ENCODE measurements at places on chromosomes 16 and 17. TPM values are rescaled to one million over a fixed set of nuclear protein-coding genes. Genes with fewer than 3 reads are reported as not detected.

CSH1 gene
- total RNA-seq = not detected

WFIKKN1 gene
- total RNA-seq = 1.5 TPM

- H3K27me3 ChIP-seq = no peaks in the 10 kb centered on the region
- peaks cover 41% of the 10 kb centered on the region for H3K4me1 ChIP-seq
- H3K27ac ChIP-seq = peak overlapping the region; percentile 77
- H3K36me3 ChIP-seq = peaks cover 4% of the 10 kb centered on the region
- no peak for DNase-seq
These were observed 6.6 kb downstream of the DHODH start for GRCh38 chr16:72015124-72015523.

DNA sequence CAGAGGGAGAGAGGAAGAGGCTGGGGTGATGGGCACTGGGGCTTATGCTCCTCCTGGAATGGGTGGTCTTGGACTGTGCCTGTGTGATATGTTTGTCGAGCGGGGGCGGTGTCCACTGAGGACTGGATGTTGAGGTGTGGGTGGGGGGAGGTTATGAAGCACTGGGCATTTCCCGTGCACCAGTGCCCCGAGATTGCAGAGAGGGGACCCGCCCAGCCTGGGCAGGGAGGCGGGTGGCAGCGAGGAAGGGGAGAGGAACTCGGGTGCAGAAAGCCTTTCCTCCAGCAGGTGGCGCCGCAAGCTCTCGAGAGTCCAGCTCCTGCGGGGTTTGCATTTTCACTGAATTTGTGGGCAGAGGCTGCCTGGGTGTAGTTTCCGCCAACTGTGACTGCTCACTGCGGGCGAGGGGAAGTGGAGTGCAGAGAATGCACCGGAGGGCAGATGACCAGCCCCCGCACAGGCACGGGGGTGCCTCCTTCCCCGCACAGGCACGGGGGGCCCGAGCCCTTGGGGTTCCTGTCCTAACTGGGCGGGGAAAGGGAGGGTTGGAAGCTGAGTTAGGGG, 190.6 kb downstream of the SEC14L1 start:
- H3K4me1 ChIP-seq = peaks cover 8% of the 10 kb centered on the region
- peak; percentile 95 for DNase-seq
- H3K27ac ChIP-seq = peak overlapping the region; percentile 51
- no peaks in the 10 kb centered on the region for H3K27me3 ChIP-seq
- H3K36me3 ChIP-seq = no peaks in the 10 kb centered on the region

DNA sequence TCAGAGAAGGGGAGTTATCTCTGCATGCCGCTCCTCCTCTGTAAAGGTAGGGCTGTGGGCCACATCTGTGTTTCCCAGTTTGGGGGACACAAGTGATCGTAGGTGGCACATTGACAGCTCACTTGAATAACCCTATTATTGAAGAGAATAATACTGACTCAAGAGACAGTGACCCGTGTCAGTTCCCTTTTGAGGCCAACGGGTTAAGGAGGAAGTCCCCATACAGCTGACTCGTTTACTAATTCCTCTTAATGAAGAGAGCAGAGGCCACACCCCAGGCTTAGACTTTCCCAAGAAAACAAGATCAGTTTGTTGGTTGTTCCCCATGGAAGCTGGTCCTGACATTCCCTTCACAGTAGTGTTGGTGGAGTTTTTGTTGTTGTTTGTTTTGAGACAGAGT, 33.0 kb downstream of the IL4R start:
- peaks cover 99% of the 10 kb centered on the region for H3K36me3 ChIP-seq
- no peak overlapping the region for H3K4me3 ChIP-seq
- DNase-seq = no peak
- H3K4me1 ChIP-seq = peaks cover 3% of the 10 kb centered on the region
